NCI-H2107 (cell line): ENCODE measurements at places on chromosomes 16 and 17.

- no peak for DNase-seq
Observed at GRCh38 chr17:80692931-80693467, 148.4 kb downstream of the RPTOR start.

GRCh38 chr16:71467810-71468209, 5.8 kb upstream of the ZNF23 start:
- no peak for DNase-seq

GRCh38 chr16:46607529-46607928, 13.7 kb downstream of the SHCBP1 start:
- DNase-seq = no peak

GRCh38 chr16:80171746-80172145, 369.0 kb upstream of the DYNLRB2 start:
- DNase-seq = no peak

DNA sequence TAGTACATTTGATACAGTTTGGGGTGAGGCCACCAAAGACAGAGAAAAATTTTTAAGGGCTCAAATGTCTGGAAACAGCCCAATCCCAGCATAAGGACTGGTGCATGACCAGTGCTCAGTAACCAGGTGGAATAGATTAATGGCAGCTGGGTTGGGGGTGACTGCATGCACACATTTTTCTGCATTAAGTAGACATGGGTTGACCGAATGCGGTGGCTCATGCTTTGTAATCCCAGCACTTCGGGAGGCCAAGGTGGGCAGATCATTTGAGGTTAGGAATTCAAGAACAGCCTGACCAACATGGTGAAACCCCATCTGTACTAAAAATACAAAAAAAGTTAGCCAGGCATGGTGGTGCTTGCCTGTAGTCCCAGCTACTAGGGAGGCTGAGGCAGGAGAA, 121.1 kb upstream of the HSBP1 start:
- no peak for DNase-seq

DNA sequence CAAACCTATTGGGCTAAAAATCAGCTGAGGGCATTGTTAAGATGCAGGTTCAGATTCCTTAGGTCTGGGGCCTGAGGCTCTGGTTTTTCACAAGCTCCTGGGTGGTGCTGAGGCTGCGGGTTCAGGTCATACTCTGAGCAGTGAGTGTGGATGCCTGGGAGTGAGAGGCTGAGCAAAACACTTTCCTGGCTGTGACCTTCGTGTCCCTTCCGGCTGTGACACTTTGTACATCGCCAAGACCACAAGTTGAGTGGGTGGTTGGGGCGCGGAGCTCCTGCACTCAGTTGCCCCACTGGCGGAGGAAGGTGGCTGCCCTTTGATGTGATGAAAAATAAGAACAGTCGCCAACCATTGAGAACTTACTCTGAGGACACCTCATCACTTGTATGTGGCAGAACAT, 24.8 kb downstream of the CCR7 start:
- DNase-seq = no peak

DNA sequence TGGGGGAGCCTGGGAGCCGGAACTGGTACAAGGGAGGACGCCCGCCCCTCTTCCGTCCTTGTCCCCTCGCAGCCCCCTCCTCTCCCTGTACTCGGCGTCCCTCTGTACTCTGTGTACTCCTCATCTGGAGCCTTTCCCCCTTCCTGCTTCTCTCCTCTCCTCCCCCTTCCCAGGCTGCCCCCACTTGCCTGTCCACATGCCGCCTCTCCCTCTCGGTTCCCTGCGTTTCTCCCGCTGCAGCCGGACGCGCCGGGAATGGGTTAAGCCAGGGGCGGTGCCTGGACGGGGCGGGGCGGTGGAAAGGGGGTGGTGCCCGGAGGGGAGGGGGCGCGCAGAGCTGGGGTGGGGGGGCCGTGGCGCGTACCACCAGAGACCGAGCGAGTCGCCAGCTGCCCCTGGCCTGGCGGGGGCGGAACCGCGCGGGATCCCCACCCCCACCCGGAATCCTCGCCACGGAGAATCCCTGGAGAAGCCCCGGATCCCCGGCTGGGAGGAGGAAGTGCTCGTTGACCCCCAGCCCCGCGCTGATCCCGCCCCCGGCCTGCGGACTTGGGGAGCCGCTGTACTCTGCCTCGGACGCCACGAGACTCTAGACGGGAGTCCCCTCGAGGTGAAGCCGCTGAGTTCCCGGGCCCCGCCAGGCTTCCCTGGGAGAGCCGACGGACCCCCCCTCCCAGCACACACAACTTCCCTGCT, 22.6 kb downstream of the GJD3 start:
- DNase-seq = no peak

DNA sequence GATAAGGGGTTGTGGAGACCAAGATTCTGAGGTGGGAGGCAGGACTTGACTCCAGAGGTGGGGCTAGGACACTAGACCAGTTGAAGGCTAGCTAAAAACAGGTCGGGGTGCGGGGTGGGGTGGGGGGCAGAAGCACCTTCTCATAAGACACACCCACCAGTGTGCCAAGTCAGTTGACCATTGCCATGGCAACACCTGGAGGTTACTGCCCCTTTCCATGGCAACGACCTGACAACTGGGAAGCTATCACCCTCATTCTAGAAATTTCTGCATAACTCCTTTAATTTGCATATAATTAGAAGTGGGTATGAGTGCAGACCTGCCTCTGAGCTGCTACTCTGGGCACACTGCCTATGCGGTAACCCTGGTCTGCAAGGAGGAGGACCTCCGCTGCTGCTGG, 53.9 kb upstream of the ALOX12 start:
- DNase-seq = no peak

DNA sequence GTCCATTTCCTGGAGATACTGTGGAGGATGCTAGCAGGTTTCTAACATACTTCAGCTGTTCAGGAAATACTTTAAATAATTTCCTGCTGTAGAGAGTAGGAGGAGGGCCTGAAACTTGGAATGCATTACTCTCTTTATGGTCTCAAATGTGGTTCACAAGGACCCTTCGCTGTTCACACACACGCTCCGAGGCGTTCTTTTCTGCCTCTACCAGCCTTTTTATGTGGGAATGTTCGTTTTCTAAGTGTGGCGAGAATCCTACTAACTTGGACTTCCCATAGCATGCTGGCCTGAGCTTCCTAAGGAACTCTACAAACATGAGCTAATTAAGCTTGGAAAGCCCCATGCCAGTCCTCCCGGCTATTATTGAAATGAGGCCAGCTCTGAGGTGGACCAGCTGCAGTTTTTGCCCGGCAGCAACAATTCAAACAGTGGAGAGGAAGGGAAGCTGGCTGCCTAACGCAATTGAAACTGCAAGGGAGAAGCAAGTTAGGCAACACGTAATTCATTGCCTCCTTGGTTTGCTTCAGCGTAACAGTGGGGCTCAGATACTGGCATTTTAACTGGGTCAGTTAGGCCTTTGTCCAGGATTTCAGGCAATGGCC, 18.9 kb downstream of the KPNA2 start:
- no peak for DNase-seq

GRCh38 chr16:5019775-5020174, 14.0 kb downstream of the NAGPA start:
- DNase-seq = no peak

DNA sequence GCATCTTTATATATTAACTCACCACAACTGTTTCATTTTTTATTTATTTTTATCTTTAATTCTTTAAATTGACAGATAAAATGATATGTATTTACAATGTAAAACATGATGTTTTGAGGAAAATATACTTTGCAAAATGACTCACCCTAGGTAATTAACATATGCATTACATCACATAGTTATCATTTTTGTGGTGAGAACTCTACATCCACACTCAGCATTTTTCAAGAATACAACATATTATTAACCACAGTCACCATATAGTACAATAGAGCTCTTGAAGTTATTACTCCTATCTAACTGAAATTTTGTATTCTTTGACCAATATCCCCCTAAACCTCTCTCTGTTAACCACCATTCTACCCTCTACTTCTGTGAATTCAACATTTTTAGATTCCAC, 194.7 kb upstream of the KIF2B start:
- no peak for DNase-seq

- no peak for DNase-seq
Observed at GRCh38 chr16:46830417-46830901, 521 bp downstream of the C16orf87 start.

DNA sequence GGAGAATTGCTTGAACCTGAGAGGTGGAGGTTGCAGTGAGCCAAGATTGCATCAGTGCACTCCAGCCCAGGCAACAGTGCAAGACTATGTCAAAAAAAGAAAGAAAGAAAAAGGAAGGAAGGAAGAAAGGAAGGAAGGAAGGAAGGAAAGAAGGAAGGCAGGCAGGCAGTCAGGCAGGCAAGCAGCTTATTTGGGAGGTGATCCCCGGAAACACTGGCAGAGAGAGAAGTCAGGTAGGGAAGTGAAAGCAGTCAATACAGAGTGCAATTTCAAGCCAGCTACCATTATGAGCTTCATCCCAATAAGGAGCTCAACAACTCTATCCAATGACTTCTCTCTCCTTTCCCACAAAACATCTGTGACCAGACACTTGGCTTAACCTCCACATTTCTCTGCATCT, 83.0 kb upstream of the TBC1D3K start:
- no peak for DNase-seq

- DNase-seq = no peak
Observed at GRCh38 chr17:362721-363120, 10.1 kb upstream of the RPH3AL start.

GRCh38 chr16:525520-526180, 1.9 kb upstream of the CAPN15 start:
- DNase-seq = no peak

GRCh38 chr17:55224746-55225145, 40.0 kb upstream of the HLF start:
- no peak for DNase-seq

- DNase-seq = no peak
Observed at GRCh38 chr16:87344931-87345631, 27.9 kb upstream of the C16orf95 start.
